ENCODE measurements at places on chromosomes 2 and 18. TPM values are rescaled to one million over a fixed set of nuclear protein-coding genes. Genes with fewer than 3 reads are reported as not detected.

DNA sequence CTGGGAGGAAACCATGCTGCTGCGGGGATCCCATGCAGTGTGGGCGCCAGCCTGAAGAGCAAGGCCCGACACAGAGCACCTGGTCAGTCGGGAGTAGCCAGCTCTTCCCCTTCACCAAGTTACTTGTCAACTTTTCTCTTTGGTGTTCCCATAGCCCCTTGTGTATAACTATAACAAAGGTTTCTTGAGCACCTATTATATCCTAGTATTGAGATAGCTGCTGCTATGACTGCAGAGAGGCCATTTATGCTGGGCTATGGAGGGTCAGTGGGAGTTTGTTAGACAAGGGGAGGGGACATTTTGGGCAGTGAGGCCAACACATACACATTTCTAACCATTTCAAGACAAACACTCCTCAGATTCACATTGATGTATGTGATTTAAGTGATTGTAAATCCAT, 10.8 kb downstream of the HK2 start:
- H3K27me3 ChIP-seq = no peaks in the 10 kb centered on the region
- peaks cover 15% of the 10 kb centered on the region for H3K36me3 ChIP-seq
- no peak overlapping the region for H3K4me3 ChIP-seq
- peaks cover 98% of the 10 kb centered on the region for H3K4me1 ChIP-seq
- peak overlapping the region; percentile 96 for H3K27ac ChIP-seq
- DNase-seq = no peak

DNA sequence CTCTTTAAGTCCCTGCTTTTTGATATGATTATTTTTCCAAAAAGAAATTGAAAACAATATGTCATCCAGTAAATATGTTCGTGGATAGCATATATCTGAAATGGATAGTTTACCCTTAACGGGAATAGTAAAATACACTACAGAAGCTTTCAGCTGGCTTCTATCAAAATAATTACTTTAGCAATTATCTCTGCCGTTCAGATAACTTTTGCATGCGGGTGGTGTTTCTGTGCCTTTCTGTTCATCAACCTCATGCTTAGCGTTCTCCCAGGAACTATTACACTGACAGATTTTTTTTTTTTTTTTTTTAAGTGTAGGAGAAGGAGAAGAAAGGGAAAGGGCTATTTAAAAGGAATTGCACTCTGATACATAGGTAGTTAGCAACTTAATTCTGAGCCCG, 53.6 kb downstream of the TSHZ1 start:
- no peak for DNase-seq
- H3K4me3 ChIP-seq = no peak overlapping the region
- H3K36me3 ChIP-seq = no peaks in the 10 kb centered on the region
- H3K27me3 ChIP-seq = no peaks in the 10 kb centered on the region
- H3K4me1 ChIP-seq = peaks cover 7% of the 10 kb centered on the region

- H3K4me1 ChIP-seq = no peaks in the 10 kb centered on the region
- H3K36me3 ChIP-seq = no peaks in the 10 kb centered on the region
- H3K27ac ChIP-seq = no peak overlapping the region
- no peak for DNase-seq
- H3K27me3 ChIP-seq = no peaks in the 10 kb centered on the region
Observed at GRCh38 chr2:88254437-88255091, 84.4 kb downstream of the THNSL2 start.

DNA sequence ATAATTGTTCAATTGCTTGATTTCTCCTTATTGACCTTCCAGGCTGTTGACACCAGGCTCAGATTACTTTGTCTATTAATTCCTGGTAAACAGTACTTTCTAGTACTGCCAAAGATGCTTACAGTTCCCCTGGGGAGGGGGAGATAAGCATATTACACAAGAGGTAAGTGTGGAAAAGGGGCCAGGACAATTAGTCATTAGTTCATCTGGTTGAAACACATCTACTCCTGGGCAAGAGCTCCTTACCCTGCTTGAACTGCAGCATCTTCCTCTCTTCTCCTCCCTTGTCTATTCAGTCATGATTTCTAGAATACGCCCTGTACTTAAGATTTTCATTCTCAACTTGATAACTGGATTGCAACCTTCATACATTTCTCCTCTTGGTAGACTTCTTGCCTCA, 10.4 kb upstream of the SPATS2L start:
- H3K36me3 ChIP-seq = no peaks in the 10 kb centered on the region
- H3K27me3 ChIP-seq = no peaks in the 10 kb centered on the region
- no peaks in the 10 kb centered on the region for H3K4me1 ChIP-seq

DNA sequence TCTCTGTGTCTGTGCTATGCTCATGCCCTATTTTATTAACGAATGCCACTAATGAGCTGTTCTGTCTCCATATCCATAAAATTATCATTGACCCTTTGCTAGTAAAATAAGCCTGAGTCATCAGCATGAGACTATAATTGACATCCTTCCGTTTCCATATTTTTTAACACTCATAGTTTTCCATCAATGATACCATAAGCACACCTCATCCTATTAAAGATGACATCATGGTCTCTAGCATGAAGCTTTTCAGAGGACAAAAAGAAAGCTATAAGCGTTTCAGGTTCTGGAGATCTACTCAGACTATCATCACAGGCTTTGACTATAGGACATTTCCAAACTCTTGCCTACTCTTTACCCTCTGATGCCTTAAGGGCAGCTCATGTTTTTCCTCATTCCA, 1.2 kb upstream of the DSC2 start:
- no peaks in the 10 kb centered on the region for H3K36me3 ChIP-seq
- peaks cover 17% of the 10 kb centered on the region for H3K4me1 ChIP-seq
- no peak for DNase-seq
- H3K4me3 ChIP-seq = no peak overlapping the region
- peaks cover 22% of the 10 kb centered on the region for H3K27me3 ChIP-seq
- H3K27ac ChIP-seq = no peak overlapping the region

DNA sequence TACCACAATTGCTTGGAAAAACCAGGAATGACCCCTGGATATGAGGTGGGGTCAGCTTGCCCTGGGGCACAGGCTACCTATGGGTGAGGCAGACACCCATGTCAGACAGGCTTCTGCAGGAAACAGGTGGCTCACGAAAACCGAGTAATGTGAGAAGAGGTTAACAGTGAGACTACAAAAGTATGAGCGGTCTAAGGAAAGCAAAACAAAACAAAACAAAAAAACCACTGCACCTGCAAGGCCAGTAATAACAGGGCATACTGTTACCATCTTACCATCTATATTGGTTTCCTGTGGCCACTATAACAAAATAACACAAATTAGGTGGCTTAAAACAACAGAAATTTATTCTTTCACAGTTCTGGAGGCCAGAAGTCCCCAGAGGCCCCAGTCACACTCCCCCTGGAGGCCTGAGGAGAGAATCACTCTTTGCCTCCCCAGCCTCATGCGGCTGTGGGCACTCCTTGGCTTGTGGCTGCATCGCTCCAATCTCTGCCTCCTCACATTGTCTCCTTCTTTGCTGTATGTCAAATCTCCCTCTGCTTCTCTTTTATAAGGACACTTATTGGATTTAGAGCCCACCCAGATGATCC, 86.6 kb upstream of the EPC2 start:
- peaks cover 7% of the 10 kb centered on the region for H3K4me1 ChIP-seq
- no peaks in the 10 kb centered on the region for H3K27me3 ChIP-seq
- no peak for DNase-seq
- no peak overlapping the region for H3K4me3 ChIP-seq

- H3K4me3 ChIP-seq = no peak overlapping the region
- no peaks in the 10 kb centered on the region for H3K4me1 ChIP-seq
- no peak overlapping the region for H3K27ac ChIP-seq
- H3K27me3 ChIP-seq = no peaks in the 10 kb centered on the region
- H3K36me3 ChIP-seq = no peaks in the 10 kb centered on the region
Observed at GRCh38 chr2:227221120-227221519, 56.7 kb downstream of the COL4A3 start.

Gene MATN3
- not detected for polyA plus RNA-seq

GRCh38 chr2:21427606-21428005, 303.8 kb downstream of the TDRD15 start:
- no peaks in the 10 kb centered on the region for H3K27me3 ChIP-seq
- H3K4me1 ChIP-seq = no peaks in the 10 kb centered on the region
- no peak overlapping the region for H3K4me3 ChIP-seq
- DNase-seq = no peak
- no peaks in the 10 kb centered on the region for H3K36me3 ChIP-seq
- H3K27ac ChIP-seq = no peak overlapping the region

Data from CD14-positive monocyte (primary cell).